ENCODE measurements at places on chromosomes 16 and 17.

DNA sequence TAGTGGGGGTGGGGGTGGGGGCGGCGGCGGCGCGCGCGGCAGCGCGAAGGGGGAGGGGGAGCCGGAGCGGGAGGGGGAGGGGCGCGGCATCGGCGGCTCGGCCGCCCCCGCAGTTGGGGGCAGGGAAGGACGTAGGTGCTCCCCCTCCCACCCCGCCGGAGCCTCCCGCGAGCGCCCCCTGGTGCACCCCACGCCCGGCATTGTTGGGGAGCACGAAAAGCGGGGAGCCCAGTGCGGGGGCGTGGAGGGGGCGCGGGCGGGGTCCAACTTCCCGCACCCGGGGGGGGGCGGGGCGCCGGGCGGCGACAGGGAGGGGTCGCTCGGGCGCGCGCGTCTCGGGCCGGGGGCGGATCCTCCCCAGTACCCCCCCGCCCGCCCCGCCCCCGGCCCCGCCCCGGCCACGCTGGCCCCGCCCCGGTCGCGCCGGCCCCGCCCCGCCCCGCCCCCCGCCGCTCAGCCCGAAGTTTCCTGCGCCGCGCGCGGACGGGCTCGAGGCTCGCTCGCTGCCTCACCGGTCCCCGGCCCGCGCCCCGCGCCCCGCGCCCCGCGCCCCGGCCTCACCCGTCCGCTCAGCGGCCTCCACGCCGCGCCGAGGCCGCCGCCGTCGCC is at the start of gene CACNA1H:
Gene CACNA1H, plus strand, starts transcription at position 456 of the 609 bp plus-strand sequence. CDS start 632 bp downstream, outside the sequence.
- DNase-seq: no peak

GRCh38 chr17:39080421-39081078 is 70.9 kb downstream of the PLXDC1 start:
- DNase-seq: no peak

DNA sequence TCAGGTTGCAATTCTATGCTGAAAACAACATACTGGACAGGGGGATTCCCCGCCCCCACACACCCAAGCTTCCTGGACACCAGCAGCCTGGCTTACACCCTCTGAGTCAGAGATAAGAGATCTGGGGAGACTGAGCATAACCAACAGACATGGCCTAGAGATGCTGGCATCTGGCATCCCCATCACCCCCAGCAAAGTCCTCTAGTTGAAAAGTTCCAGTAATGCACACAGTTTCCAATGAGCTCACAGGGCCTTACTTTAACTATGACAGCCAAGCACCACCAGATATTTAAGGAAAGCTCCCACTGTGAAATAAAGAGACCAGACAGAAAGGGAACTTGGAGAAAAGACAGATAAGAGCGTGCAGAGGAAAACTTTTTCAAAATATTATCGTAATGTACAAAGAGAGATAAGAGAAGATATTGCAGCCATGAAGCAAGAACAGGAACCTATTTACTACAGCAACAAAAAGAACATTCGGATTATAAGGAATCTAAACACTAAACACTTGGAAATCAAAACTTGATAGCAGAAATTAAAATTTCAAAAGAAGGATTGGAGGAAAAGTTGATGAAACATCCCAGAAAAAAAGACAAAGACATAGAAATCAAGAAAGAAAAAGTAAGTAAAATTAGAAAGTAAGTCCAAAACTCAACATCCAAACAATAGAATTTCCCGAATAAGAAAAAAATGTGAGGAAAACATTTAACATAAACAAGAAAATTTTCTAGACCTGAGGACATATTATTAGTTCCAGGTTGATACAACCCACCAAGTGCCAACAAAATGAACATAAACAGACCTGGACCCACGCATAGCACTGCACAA is 17.2 kb upstream of the ALOX15 start:
- no peak for DNase-seq

GRCh38 chr17:80786470-80786869 is 205.2 kb upstream of the CHMP6 start:
- no peak for DNase-seq

GRCh38 chr16:64292953-64293352 is 828.9 kb downstream of the CDH11 start:
- no peak for DNase-seq

- DNase-seq: no peak
These were observed 503 bp downstream of the DHX58 start for GRCh38 chr17:42111871-42112551.

DNA sequence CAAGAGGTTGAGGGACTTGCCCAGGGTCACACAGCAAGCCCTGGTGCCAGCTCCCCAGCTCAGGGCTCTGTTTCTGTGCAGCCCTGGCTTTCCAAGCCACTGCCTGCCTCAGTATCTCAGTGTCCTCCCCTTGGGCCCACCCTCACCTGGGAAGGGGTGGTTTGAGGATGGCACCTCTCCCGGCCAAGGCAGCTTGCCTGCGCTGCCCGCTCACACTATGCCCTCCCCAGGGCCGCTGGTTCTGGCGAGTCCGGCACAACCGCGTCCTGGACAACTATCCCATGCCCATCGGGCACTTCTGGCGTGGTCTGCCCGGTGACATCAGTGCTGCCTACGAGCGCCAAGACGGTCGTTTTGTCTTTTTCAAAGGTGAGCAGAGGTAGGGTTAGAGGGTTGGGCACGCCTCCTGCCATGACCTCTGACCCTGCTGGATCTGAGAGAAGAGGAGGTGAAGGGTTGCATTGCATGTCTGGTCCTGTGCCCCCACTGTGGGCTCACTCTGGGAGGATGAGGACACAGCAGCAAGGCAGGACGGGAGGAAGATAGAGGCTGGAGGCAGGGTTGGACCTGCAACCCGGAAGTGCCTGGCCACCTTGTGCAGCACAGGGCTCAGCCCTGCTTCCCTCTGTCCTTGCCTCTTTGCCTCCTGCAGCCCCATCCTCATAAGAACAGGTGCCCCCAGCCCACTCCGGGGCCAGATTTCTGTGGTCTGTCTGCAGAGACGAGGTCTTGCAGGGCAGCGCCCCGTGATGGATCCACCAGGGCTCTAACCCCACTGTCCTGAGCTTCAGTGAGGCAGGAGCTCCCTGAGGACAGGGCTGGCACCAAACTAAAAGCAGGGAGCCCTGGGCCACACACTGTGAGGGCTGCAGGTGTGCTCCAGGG is 16.7 kb downstream of the MMP15 start:
- no peak for DNase-seq

DNA sequence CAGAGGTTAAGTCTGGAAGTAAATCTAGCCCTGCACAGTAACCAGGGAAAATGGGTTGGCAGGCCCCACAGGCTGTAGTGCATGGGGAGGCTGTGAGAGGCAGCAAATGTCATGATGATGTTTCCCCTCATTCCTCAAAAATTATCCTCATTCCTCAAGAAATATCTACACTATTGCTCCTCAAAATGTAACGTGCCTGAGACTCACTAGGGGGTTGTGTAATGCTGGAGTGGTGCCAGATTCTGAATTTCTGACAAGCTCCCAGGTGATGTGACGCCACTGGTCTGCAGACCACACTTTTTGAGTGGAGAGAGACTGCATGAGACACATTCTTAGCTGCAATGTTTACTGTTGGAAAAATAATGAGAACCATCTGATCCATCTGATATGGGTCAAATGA is 1.2 kb upstream of the MPP3 start:
- DNase-seq: no peak

GRCh38 chr16:31135535-31136286 is at the start of gene PRSS8:
TSS of gene PRSS8 (minus strand) at chr16:31135727. CDS start at chr16:31135498, 229 bp downstream.
- no peak for DNase-seq

- DNase-seq: no peak
These were observed 2.8 kb downstream of the KRT10 start for GRCh38 chr17:40819528-40820125.

- DNase-seq: no peak
These were observed 17.6 kb downstream of the TEX2 start for GRCh38 chr17:64245218-64246145.

Measured in left renal pelvis (tissue), 4 donors.